ENCODE measurements at places on chromosomes 16 and 17. TPM values are rescaled to one million over a fixed set of nuclear protein-coding genes. Genes with fewer than 3 reads are reported as not detected.

DNA sequence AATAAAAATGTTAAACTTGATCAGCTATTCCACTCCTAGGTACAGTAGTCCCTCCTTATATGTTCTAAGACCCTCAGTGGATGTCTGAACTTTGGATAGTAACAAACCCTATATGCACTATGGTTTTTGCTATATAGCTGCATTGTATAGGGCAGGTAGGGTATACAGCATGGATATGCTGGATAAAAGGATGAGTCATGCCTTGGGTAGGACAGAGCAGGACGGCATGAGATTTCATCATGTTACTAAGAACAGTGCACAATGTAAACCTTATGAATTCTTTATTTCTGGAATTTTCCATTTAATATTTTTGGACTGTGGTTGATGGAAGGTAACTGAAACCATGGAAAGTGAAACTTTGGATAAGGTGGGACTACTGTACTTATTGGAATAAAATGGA, 235.1 kb downstream of the CEP112 start:
- DNase-seq: no peak

GRCh38 chr16:87895641-87896141, 26.4 kb upstream of the SLC7A5 start:
- DNase-seq: no peak

The ZG16 gene
- polyA plus RNA-seq: not detected

DNA sequence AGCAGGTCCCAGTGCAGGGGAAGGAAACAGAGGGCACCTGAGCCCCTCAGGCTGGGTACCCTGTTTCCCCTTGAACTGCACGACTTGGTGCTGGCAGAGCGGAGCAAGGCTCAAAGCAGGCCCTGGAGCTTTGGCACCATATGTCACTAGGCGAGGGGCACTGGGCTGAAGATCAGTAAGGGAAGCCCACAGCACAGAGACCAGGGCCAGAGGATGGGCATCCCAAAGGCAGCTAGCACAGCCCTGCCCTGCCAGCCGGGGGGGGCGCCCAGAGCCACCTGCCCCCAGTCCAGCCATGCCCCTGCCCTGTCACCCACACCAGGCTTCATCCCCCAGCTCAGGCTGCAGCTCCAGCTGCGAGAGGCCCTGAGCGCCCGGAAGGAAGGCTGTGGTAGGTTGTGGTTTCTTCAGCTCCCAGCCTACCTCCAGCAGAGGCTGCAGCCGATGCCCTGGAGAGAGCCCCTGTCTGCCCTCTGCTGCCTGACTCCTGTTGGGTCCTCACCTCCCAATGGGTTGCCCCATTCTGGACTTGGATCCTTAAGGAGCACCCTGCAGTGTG, 10.9 kb downstream of the NHERF1 start:
- DNase-seq: no peak

The RNF112 gene
- polyA plus RNA-seq: 1.9 TPM
